GM23338 (cell line): ENCODE measurements at places on chromosomes 1 and 21. TPM values are rescaled to one million over a fixed set of nuclear protein-coding genes. Genes with fewer than 3 reads are reported as not detected.
A peak's percentile ranks its signal among the peaks of the same experiment; 100 is the strongest.

- no peak for DNase-seq
Measured at GRCh38 chr1:57772580-57773195, 348.8 kb upstream of the DAB1 start.

DNA sequence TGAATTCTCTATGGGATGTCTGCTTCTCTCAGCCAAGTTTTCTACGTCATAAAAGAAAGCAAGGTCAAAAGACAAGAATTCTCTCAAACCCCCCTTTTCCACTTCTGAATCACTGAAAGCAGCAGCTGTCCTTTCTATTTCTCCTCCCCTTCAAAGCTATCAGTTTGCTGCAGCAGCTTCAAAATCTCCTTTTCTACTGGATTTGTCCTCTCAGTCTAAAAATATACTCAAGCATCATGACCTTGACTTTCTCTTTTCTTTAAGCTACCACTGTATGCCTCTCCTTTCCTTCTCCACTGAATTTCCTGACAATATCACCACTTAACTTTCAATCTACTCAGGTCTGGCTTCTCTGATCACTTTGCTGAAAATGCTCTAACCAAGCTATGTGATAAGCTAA, 1.9 kb downstream of the WDR64 start:
- no peak for DNase-seq

- peak; percentile 80 for DNase-seq
Measured at GRCh38 chr1:176206006-176206960, 803 bp downstream of the COP1 start.

DNA sequence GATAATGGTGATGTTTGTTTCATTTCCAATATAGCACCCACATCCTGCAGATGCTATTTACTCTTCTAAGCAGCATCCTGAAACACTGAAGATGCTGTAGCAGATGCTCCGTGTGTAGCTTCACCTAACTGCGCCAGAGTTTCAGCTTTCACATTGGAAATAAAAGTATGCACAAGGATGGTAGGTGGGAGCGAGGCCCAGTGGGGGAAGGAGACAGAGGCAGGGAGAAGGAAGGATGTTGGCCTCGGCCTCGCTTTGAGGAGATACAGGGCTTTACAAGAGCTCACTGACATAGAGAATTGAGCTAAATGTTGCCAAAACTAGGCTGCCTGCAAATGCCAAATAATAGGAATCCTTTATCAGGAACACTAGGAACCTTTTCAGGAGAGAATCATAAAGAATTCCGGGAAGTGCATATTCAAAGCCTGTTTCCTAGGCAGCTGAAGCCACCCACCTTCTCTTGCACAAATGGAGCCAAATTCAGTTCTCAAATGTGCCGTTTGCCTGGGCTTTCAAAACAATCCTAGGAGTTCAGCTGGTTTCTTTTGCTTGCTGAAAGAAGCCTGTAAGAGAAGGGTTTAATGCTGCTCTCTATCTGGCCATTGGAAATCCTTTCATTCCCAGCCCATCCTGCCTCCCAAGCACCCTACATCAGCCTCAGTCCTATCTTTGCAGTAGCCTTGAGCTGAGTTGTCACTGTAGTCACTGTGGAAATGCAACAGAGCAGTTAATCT, 135.4 kb upstream of the ATP1B1 start:
- DNase-seq: peak; percentile 6

DNA sequence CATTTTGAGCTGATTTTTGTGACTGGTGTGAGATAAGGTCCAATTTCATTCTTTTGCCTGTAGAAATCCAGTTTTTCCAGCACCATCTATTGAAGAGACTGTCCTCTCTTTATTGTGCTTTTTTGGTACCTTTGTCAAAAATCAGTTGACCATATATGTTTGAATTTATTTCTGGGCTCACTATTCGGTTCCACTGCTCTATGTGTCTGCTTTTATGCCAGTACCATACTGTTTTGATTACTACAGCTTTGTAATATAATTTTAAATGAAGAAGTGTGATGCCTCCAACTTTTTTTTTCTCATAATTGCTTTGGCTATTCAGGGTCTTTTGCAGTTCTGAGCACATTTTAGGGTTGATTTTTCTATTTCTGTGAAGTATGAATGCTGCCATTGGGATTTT, 69.0 kb downstream of the LAMC2 start:
- no peak for DNase-seq

GRCh38 chr21:27036736-27037301, 69.9 kb upstream of the ADAMTS5 start:
- DNase-seq: no peak

The IPP gene
- 1.8 and 3.7 TPM in 2 replicates for total RNA-seq

The C1orf226 gene
- total RNA-seq: 7.9 and 12.5 TPM in 2 replicates

The NR1I3 gene
- not detected in 2 replicates for total RNA-seq

The CYP4A22 gene
- not detected in 2 replicates for total RNA-seq
